ENCODE measurements at places on chromosomes 16 and 17.

GRCh38 chr17:63041722-63042121 is 75.7 kb downstream of the TANC2 start:
- DNase-seq, result peak; percentile 12

GRCh38 chr17:77400445-77400870 is 259.7 kb downstream of the SEC14L1 start:
- DNase-seq, result no peak

DNA sequence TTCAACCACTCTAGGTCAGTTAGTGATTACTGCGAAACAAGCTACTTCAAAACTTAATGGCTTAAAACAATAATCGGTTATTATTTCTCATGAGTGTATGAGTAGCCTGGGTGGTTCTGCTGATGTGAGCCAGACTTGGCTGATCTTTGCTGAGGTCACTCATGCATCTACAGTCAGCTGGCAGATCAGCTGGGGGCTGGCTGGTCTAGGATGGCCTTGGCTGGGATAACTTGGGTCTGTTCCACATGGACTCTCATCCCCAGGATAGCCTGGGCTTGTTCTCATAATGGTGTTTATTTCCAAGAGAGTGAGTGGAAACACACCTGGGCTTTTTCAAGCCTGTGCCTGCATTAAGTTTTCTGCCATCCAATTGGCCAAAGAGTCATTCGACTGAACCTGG is 13.0 kb downstream of the CCDC182 start:
- DNase-seq, result no peak

GRCh38 chr17:14337596-14338079 is 36.8 kb downstream of the HS3ST3B1 start:
- DNase-seq, result no peak

DNA sequence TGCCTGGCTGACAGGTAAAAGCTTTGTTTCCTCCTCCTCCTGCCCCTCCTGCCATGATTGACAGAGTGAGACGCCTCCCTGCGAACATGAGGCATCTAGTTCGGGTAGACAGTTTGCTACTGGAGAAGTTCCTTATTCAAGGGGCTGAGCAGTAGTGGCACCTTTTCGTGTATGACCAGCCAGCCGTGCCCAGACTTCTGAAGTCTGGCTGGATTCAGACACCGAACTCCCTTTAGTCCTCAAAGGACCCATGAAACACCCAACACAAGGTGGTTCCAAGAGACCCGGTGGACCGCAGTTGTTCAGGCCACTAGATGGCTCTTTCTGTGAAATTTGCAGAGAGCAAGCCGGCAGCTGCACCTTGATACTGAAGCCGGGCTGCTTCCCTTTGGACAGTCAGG is 192.8 kb downstream of the XYLT1 start:
- DNase-seq, result peak; percentile 32

DNA sequence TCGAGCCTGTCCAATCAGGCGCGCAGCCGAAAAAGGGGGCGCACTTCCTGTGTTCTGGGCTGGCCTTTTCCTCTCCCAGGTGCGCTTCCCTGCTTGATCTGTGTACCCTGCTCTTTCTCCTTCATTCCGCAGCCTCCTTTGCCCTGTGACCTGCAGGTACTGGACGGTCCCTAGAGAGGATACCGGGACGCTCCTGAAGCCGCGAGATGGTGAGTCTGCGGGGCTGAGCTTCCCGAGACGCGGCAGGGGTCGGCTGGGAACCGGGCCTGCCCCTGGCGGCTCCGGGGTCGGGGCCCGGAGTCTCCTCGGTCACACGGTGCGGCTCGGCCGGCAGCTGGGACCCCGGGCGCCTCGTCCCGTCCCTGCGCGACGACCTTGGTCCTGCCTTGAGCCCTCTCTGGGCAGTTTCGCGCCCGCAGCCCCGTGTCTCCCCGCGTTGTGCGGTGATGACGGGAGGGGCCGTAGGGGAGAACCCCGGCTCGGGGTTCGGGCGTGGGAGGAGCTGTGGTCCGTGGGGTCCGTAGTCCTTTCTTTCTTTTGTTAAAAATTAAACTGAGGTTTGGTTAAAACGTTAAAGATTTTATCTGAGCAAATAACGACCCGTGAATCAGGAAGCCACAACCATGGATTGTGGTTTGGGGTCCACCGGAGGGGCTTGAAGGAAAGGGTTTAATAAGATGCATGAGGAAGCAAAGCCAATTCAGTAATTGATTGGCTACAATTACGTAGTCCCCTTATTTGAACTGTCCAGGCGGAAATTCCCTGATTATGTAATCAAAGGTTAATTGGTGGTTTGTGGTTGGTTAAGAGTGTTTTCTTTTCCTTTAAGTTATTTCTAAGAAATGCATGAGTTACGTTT is 172.8 kb upstream of the ZNF267 start:
- DNase-seq, result peak; percentile 73

- DNase-seq, result no peak
Observed at GRCh38 chr16:75575958-75576357, 9.8 kb downstream of the GABARAPL2 start.
